Aorta (tissue), 5 donors: ENCODE measurements at places on chromosomes 2 and 18.

- no peak for DNase-seq
These were observed 321.3 kb upstream of the TFPI start for GRCh38 chr2:187875261-187876141.

GRCh38 chr2:2112416-2113105, 218.5 kb downstream of the MYT1L start:
- DNase-seq: no peak

- DNase-seq: no peak
These were observed 14.9 kb downstream of the SALL3 start for GRCh38 chr18:78994531-78994930.

DNA sequence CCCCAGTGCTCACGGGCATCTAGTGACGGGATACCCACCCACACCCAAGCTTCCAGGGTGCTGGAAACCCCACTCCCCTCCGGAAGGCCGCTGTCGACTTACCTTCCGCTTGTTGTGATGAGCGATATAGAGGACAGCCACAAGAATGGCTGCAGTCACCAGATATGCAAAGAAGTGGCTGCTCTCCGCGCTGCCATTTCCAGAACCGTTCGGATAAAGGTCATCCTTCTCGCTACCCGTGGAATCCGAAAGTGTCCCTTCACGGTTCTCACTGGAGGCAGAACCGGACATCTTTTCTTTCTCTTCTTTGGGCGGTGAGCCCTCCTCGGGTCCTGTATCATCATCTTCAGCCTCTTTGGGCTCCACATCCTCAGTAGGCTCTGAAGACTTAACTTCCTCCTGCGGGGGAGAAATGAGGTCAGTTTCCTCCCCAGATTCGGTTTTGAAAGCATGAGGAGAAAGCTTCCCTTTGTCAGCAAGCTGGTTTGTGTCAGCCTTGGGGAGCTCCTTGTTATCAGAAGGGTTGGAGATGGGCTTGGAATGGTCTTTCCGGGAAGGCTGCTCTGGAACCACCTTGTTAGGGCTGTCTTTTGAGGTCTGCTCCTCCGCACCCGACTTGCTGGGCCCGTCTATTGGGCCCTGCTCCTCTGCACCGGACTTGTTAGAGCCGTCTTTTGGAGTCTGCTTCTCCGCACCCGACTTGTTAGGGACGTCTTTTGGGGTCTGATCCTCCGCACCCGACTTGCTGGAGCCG, 1.2 kb downstream of the TGOLN2 start:
- DNase-seq: no peak

DNA sequence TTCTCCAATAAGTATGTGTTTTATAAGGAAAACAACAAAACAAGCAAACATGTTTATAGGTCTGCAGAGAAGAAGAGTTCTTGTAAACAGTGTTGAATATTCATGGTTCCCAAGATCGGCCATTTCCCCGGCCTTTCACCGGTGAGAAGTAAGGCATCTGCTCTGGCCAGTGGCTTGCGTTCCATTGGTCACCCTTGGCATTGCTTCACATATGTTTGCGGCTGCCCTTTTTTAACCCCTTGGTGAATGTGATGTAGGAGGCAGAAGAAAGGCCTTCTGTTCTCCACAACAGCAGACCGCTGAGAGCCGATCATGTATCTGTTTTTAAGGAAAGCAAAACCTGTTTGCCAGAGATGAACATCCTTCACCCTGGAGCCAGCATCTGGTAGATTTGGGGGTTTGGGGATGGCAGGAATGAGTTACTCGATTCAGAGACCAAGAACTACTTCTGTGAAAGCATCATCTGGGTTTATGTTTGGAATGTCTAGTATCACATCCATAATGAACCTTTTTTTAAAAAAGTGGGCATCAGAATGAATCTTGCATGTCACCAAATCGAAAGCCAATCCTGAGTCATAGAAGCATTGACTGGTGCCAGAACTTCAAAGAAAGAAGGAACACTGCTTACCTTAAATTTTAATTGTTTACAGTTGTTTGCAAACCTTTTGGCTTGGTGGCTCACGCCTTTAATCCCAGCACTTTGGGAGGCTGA, 112.3 kb downstream of the AGAP1 start:
- peak; percentile 26 for DNase-seq

DNA sequence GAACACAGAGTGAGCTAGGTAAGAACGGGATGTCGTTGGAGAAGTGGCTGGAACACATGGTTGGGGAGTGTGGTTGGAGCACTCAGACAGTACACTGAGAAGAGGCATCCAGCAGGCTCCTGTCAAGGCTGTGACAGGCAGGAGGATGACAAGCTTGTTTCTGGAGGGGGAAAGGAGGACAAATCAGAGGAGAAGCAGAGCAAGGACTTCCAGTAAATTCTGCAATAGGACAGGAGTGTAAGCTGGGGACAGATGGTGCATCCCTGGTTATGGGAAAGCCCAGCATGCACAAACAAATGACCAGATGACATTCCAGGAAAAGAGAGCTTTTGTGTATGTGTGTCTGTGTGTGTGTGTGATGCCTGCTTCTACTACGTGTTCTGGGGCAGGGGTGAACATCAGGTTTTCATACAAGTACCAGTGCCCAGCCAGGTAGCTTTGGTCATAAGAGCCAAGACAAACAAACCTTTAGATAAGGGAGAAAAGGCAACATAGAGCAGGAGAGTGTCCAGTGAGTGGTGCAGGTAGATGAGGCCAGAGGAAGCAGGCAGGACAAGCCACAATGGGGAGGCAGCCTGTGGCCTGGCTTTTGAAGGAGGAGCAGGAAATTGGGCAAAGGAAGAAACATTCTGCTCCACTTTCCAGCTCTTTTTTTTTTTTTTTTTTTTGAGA, 32.1 kb upstream of the MAPK4 start:
- no peak for DNase-seq

GRCh38 chr2:1976728-1977416, 232.6 kb upstream of the PXDN start:
- no peak for DNase-seq

- no peak for DNase-seq
These were observed 229.9 kb downstream of the AGPS start for GRCh38 chr2:177622521-177622920.

DNA sequence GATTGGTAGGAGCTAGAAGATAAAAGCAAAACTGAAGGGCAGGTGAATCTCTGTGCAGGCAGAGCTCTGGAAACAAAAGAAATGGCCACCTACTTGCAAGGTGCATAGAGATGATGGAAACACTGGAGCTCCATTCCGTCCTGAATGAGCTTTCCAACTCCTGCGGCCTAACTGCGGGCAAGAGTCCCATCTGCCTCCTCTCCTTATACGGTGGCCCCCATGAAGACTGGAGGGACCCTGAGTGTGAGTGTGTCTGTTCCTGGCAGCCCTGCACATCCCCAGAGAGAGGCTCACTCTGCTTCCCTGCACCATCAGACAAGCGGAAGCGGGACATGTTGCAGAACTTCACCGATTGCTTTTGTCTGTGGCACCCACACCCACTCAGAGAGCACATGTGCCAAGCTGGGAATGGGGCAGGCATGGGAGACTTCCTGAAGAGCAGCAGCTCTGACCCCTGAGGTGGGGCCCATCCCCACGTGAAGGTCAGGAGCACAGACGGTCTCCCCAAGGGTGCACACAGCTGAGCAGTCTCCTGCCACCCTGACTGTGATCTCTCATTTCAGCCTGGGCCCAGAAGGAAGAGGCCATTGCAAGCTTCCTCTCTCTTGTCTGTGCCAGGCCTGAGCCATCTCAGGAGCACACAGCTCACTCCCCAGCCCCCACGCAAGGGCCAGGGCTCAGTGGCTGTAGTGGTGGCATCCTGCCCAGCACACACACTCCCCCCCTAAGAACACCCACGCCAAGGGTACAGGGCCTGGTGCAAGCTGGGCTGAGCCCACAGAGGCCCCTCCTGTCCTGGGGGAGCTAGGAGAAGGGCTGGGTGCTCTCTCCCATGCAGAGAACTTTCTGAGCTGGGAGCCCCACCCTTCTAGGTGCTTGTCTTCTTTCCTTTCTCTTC, 75.3 kb downstream of the STPG4 start:
- no peak for DNase-seq

GRCh38 chr2:65525616-65526231, 93.3 kb upstream of the SPRED2 start:
- DNase-seq: no peak

DNA sequence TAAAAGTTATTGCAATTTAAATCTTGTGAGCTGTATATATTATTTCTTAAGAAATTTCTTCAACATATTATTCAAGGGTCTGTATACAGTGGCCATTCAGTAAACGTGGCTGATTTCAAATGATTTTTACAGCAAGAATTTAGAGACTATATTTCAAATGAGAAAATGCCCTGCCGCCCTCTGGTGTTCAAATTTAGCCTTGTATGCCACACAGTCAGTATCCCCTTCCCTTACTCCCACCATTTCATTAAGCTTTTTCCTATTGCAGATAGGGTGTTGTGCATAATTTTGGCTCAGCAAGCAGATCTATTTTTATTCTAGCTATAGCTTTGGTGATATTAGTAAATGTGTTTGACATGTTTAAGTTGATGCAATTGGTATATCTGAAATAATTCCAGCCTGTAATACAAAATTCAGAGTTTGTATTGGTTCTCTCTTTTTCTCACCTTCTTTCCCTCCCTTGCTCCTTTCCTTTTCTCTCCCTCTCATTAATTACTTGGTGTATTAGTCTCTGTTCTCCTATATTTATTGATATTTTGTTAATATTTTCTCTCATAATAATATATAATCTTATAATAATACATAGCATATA, 22.8 kb upstream of the SCN7A start:
- no peak for DNase-seq

GRCh38 chr2:96556441-96557330, 20.1 kb downstream of the ARID5A start:
- DNase-seq: no peak

DNA sequence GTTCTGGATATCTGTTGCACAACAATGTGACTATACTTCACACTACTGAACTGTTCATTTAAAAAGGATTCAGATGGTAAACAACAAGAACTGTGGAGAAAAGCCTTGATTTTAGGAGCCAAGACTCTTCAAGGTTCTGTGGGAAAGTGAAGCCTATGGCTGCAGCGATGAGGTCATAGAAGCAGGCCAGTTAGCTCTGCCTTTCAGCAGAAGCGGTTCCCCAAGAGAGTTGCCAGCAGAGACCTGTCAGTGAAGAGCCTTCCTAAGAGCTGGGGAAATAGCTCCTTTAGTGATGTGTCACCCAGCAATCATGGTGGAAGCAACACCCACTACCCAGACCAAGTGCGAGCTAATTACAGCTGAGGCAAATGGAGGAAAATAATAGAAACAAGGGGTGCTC, 346.5 kb upstream of the ETAA1 start:
- DNase-seq: no peak

DNA sequence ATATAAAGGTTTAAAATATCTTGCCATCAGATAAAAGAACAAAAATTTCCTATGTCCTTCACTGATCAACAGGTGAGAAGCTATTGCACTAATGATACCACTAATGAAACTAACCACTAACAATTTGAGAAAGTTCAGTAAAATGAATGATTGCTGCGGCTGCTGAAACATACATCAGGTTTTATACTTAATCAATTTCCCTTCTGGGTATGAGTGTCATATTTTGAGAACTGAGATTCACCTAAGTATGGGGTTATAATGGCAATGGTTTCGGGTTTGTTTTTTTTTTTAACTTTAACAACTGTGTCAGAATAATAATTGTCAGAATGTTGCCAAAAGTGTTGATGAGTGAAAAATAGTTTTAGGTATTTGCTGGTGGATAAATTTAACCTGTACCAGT, 151.3 kb upstream of the SLC39A10 start:
- no peak for DNase-seq

DNA sequence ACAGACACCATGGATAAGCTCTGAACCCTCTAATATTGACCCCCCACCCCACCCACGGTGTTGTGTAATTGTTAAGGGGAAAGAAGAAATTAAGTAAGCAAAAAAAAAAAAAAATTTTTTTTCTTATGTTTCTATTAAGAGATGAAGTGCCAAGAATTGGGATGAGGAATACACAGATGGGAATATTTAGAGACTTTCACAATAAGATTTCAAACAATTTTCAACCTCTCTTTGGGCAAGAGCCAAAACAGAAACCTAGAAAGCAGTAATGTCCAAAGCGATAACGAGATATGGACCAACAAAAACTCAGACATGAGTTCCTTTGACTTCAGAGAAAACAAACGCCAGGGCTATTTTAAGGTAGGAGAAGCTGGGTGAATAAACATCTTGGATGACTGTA, 14.4 kb downstream of the PIEZO2 start:
- no peak for DNase-seq

GRCh38 chr2:98027538-98027937, 31.8 kb upstream of the TMEM131 start:
- no peak for DNase-seq

DNA sequence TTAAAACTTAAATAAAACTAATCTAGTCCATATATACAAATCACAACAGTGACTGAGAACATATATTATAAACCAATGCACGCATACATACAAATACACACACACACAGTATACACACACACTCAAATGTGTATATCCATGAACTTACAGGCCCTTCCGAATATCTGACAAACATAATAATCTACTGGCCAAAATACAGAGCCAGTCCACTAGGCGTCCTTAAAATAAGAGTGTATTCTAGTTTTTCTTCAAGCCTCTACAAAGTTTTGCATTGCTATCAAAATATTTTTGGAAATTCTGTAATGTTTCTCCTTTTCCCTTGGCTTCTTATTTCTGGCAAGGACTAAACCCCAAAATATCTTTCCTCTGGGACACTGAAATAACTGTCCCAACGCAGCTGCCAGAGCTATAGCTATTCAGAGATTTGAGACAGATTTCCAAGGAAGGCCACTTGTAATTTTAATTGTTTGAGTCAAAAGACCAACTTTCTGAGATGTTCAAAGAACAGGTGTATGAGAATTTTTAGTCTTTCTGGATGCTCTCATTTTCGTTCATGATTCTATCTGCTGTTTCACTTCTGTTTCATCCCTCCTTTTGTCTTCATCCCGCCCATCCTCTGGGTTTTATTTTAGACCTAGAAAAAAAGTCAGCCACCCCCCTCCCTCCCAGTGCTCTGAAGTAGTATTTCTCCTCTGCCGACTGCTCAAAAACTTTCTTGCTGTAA, 24.1 kb upstream of the SP3 start:
- DNase-seq: no peak

DNA sequence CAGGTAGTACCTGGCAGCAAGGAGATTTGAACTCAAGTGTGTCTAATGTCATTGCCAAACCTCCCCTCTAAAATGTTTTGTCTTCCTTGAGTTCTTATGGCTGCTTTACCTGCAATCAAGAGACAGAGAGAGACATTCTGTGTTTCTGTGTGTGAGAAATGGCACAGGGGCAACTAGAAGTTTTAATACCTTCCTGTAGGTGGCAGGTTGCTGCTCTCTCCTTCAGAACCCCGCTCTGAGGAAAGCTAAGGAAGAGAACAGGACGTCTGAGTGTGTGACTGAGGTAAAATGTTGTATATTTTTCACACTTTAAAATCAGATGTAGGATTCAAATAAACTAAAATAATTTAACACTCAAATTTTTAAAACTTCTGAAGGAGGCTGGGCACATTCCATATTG, 19.2 kb downstream of the DTNA start:
- DNase-seq: no peak

GRCh38 chr2:173959909-173960308, 5.3 kb downstream of the SP3 start:
- DNase-seq: no peak
